ENCODE measurements at places on chromosomes 7 and 10.
A peak's percentile ranks its signal among the peaks of the same experiment; 100 is the strongest.

DNA sequence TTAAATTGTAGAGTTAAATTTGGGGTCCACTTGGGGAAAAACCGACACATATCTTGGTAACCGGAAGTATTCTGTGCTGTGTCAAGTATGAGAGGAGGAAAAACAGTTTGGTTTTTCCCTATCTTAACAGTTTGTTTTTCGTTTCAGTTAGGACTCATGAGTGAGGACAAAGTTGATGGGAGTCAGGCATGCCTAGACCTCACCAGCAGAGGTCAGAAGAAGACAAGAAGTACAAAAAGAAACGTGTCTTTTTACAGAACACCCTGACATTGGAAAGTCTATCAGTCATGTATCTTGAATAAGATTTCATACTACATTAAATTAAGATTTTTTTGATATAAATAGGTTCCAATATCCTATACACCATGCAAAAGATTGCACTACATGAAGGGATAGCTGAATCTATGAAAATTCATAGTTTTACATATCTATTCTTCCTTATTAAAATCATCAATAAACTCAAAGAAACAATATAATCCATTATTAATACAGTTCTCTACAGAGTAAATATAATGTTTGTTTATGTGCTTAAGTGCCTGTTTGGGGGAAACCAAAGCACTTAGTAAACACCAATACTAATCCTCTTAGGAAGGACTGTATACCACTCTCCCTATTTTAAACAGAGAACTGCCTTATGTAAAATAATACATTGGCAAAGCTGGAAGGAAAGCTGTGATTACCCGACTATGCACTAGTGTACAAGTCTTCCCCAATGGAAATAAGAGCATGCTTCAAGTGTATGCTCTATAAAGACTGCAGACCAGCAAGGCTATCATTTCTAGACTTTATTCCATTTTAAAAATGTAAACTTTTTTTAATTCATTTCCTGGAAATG is 95.6 kb downstream of the USP6NL start:
- DNase-seq = peak; percentile 27

GRCh38 chr7:44154703-44155102 is 13.6 kb upstream of the MYL7 start:
- DNase-seq = no peak

DNA sequence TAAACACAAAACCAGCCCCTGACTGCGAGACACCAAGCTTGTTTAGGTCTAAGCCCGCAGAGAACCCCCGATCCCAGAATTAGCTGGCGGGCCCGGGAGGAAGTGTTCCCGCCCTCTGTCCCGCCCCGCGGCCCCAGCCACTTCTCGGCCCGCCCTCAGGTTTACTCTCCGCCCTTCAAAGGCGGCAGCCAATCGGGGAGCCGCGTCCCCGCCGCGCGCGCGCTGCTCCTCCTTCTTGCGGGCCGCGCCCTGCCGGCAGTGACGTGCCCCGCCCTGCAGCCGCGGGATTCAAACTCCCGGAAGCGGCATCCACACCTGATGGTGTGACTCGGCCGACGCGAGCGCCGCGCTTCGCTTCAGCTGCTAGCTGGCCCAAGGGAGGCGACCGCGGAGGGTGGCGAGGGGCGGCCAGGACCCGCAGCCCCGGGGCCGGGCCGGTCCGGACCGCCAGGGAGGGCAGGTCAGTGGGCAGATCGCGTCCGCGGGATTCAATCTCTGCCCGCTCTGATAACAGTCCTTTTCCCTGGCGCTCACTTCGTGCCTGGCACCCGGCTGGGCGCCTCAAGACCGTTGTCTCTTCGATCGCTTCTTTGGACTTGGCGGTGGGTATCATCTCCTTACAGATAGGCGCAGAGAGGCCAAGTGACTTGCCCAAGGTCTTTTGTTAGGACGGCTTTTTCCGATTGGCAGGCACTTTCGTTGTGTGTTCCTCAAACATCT is at the start of gene CEP55:
Gene CEP55, plus strand, starts transcription at position 291 of the 720 bp plus-strand sequence. CDS start 3,440 bp downstream, outside the sequence.
- peak; percentile 79 for DNase-seq

- no peak for DNase-seq
These were observed 41.3 kb downstream of the ARID5B start for GRCh38 chr10:61942604-61943461.

- DNase-seq = no peak
These were observed 16.8 kb downstream of the AOAH start for GRCh38 chr7:36707465-36707864.

GRCh38 chr10:127200646-127201045 is 4.3 kb upstream of the INSYN2A start:
- DNase-seq = no peak

DNA sequence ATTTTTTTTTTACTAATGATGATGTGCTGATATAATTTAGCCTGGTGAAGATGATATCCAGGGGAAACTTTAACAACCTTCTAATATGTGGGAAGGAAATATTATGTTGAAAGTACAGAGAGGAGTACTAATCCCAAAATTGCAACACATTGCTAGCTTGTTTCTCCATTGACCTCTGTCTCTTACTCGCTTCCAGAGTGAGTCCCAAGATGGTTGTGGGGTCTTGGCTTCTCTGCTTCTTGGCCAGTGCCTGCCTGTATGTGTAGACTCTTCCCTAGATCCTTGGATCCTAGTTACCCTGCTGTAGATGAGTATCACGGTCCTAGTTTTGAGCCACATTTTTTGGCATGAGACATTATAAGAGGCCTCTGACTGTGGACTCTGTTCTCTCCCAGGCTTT is 17.5 kb downstream of the BMPER start:
- DNase-seq = no peak

DNA sequence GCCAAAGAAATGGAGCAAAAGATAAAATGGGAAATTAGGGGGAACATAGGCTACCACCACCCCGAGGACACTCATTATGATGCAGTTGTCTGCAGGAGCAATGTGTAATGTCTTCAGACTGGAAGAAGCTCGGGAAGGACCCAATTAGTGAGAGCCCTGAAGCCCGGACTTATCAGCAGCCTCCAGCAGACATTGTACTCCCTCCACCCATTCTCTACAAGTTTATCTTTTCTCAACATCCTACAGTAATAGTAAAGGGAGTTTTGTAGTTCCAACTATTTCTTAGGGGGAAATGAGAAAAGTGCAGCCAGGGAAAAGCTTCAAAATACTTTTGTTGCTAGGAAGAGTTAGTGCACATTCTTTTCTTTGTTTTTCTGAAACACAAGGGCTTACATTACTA is 657.3 kb upstream of the COBL start:
- DNase-seq = no peak

GRCh38 chr7:25037325-25037724 is 57.3 kb upstream of the OSBPL3 start:
- DNase-seq = no peak

- DNase-seq = no peak
These were observed 346.8 kb upstream of the ETV1 start for GRCh38 chr7:14336256-14336655.

DNA sequence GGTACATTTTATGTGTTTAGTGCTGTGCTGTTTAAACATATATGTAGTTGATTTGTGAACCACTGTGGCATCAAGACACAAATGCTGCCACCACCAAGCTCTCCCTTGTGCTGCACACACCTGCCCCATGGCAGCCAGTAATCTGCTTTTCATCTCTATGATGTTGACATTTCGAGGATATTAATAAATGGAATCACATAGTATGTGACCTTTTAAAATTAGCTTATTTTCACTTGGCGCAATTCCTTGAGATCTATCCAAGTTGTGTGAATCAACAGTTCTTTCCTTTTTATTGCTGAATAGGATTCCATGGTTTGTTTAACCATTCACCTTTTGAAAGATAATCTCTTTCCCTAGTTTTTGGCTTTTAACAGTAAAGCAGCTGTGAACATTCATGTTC is 73.1 kb downstream of the BMPR1A start:
- no peak for DNase-seq

GRCh38 chr10:23051855-23052331 is 43.5 kb upstream of the MSRB2 start:
- DNase-seq = no peak

GRCh38 chr10:43214071-43214955 is 52.6 kb downstream of the RASGEF1A start:
- no peak for DNase-seq

- DNase-seq = no peak
These were observed 3.4 kb downstream of the KCNH2 start for GRCh38 chr7:150974468-150975391.

- DNase-seq = no peak
These were observed 7.8 kb upstream of the ADCY1 start for GRCh38 chr7:45566386-45566785.

DNA sequence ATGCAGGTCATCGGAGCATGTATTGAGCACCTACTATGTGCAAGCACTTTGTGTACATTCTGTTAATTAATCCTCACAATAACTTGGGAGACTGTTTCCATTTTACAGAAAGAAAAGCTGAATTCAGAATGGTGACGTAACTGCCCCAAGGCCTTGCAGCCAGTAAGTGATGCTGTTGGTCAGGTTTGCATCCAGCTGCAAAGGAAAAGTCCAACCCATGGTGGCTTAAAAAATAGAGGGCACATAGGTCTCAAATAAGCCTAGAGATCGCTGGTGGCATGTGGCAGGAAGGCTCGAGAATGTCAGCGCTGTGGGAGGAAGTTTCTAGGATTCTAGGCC is 83.8 kb upstream of the CHST15 start:
- DNase-seq = no peak

- no peak for DNase-seq
These were observed 4.7 kb downstream of the BAZ1B start for GRCh38 chr7:73517241-73517995.

- DNase-seq = no peak
These were observed 4.3 kb upstream of the STX1A start for GRCh38 chr7:73723813-73724212.

GRCh38 chr10:58152673-58153263 is 114.9 kb downstream of the IPMK start:
- peak; percentile 1 for DNase-seq

DNA sequence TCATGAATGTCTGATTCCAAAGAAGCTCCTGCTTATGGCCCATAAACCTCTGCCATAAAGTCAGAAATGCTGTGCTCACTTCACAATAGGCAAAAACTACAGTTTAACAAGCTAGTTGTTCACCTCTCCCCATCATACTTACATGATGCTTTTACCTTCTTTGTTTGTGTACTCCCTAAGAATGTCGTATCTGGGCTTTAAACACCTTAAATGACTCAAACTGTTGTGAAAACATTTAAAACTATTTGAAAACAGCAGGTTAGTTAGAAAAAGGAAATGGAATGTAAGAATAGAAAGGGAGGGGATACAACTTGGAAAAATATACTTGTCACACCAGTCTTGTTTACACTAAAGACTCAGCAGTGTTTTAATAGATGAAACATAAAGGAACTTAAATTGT is 128.2 kb upstream of the AGR3 start:
- no peak for DNase-seq

DNA sequence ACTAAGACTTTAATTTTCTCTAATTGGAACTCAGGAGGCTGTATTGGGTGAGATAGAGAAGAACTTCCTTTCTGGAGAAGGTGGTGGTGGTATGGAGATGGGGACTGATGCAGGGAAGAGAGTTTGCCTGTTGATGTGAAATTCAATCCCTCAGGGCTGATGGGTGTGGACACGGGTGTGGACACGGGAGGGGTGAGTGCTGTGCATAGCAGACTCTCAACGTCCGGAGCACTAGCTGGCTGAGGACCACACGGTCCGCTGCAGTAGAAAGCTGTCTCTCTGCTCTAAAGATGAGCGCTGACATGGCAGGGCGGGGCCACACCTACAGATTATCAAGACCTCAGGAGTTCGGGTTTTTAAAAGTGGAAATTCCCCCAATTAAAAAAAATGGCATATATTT is 148.5 kb upstream of the PITRM1 start:
- DNase-seq = no peak

GRCh38 chr7:93897680-93898079 is 7.1 kb upstream of the TFPI2 start:
- DNase-seq = no peak

GRCh38 chr10:73650537-73651331 is 5.1 kb downstream of the SYNPO2L start:
- DNase-seq = no peak

DNA sequence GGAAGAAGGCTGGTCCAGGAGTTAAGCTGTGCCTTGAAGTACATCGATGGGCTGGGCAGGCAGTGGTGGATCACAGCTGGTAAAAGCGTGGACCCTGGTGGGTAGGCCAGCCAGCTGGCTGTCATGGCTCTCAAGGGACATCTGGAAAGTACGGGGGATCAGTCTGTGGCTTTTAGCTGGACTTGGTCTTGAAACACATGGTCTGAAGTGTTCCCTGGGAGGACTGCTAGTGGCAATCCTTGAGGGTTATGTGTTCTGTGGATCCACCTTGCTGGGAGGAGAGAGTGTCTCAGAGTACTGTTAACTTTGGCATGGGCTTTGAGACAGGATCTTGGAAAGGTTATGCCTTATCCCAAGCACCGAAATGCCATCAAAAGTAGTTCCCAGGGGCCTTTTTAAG is 754.3 kb downstream of the SUGCT start:
- DNase-seq = no peak

DNA sequence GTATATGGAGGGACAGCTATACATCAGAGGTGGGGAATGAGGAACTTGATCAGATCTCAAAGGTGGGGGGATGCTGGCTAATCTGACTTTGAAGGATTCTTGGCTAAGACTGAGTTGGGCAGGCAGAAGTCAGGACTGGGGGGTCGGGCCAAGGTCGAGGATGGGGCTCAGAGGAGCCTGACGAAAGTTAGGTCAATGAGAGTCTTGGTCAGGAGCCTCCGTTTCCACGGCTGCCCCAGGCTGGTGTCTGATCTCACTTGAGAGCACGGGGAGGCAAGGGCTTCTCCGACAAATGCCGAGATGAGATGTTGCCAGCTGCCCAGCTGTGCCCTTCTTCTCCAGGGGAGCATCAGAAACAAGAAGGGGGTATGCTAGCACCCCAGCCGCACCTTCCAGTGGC is 5.7 kb downstream of the SLC29A3 start:
- DNase-seq = no peak

- no peak for DNase-seq
These were observed 43.0 kb downstream of the HERC4 start for GRCh38 chr10:68032113-68032512.

- DNase-seq = no peak
These were observed 364.4 kb downstream of the CXCL12 start for GRCh38 chr10:44020322-44021111.

DNA sequence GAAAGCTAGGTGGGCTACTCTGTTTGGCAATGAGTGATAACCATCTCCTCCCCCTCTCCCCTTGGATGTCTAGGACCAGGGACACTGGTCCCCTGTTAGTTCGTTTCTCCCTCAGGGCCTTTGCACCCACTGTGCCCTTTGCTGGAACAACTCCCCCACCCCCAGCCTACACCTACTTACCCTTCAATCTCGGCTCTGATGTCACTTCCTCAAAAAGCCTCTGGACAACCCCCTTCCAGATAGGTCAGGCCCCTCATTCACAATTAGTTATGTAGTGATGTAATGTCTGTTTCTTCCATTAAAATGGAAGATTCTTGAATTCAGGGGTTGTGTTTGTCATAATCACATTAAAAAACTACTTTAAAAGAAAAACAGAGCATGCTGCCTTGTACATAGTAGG is 152.9 kb downstream of the SNX10 start:
- no peak for DNase-seq

- DNase-seq = no peak
These were observed at the start of gene TRIM8 for GRCh38 chr10:102644066-102644645. Gene TRIM8 (plus strand): TSS chr10:102644479. CDS start chr10:102644618, 139 bp downstream.
